ENCODE measurements at places on chromosomes 5 and 9.

- no peak for DNase-seq
Measured at GRCh38 chr9:23754551-23754950, 71.5 kb downstream of the ELAVL2 start.

- DNase-seq, result no peak
Measured at GRCh38 chr5:158373608-158374395, 514.9 kb upstream of the CLINT1 start.

GRCh38 chr5:83568186-83568585 lies 96.6 kb downstream of the VCAN start:
- no peak for DNase-seq

GRCh38 chr5:65191554-65192135 lies 290.1 kb downstream of the ADAMTS6 start:
- no peak for DNase-seq

GRCh38 chr9:5510989-5511388 lies 658 bp downstream of the PDCD1LG2 start:
- DNase-seq, result no peak

GRCh38 chr5:110968246-110969005 lies 103.1 kb upstream of the TSLP start:
- no peak for DNase-seq

GRCh38 chr9:36731068-36731956 lies 158.6 kb downstream of the MELK start:
- DNase-seq, result no peak

GRCh38 chr9:18502546-18502945 lies 28.6 kb downstream of the ADAMTSL1 start:
- no peak for DNase-seq

DNA sequence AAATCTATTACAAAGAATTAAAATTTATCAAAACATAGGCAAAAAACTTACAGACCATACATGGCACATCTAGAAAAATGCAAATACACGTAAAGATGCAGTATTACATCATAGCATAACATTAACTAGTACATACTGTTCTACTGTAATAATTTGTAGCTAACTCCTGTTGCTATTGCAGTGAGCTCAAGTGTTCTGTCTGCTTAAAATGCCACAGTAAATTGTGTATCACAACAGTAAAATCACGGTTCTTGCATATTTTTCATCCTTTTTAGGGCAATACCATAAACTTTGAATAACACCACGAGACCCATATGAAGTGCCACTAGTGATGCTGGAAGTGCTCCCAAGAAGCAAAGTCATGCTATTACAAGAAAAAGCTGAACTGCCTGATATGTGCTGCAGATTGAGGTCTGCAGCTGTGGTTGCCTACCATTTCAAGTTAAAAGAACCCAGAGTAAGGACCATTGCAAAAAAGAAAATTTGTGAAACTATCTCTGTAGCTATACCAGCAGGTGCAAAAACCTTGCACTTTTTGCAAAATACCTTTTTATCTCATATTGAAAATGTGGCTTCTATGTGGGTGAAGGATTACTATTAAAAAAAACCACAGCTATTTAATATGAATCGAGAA lies 14.2 kb downstream of the HOMER1 start:
- DNase-seq, result no peak

GRCh38 chr5:87311405-87312279 lies 44.0 kb downstream of the RASA1 start:
- DNase-seq, result no peak

DNA sequence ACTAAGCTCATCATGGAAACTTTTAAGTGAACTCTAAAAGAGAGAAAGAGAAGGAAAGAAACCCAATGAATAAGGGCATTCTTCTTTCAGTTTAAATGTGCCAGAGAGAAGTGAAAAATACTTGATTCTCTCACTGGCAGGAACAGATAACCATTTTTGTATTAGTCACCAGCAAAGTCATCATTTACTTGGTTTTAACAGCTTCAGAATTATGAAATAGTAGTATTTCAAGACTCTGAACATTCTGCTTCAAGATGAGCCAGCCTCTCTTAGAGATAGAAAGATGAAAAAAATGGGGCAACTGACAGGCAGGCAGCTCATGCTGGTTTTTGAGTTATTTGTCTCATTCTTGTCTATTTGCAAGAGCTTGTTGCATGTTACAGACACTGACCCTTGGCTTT lies 103.5 kb downstream of the GCNT1 start:
- no peak for DNase-seq

DNA sequence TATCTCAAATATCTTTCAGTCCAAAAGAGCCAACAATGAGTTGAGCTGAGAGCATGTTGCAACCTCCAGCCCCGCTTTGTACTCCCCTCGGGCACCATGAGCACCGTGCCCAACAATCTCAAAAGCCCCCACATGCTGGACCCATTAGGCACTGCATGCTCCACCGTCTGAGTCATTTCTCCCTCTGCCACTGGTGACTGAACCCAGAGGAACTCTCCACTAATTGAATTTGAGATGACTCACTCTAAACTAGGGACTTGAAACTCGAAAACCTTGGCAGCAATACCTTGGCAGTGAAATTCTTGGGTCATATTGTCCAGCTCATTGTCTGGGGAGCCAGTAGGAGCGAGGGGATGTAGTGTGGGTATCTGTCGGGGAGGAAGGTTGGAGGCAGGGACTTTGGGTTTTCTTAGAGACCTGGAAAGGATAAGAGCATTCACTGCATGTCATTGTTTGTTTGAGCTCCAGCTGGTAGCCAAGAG lies 49.9 kb upstream of the SLIT3 start:
- DNase-seq, result no peak

- no peak for DNase-seq
Measured at GRCh38 chr5:168914491-168914890, 335.3 kb upstream of the PANK3 start.

DNA sequence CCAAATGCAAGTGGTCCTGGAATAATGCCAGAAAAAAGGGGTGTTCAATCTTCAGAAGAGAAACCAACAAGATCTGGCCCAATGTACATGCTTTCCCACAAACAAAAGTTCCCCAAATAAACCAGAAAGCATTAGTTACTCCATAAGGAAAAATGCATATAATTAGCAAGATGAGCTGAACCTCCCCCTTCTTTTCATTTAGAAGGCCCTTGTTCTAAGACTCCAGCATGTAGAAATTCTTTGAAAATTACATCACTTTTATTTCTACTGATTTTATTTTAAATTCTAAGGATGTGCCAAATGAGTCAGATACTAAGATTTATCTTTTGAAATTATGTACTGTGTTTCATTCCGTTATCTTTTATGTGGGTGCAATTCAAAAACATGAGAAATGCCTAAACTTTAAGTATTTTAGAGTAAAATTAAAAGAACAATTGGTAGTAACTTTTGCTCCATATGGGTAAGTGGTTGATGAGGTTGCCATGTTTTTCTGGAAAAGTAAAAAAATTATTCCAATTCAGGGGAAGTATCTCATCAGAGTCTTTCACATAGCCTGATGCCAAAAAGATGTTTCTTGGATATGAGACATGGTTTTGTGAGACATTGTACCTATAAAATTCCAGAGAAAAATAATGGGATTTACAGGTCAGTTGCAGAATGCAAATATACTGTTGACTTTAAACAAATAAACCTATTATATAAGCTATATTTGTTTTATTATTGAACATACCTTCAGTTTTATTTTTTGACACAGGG lies 106.5 kb upstream of the CCDC112 start:
- DNase-seq, result no peak

- DNase-seq, result no peak
Measured at GRCh38 chr5:61943713-61944112, 362.3 kb upstream of the KIF2A start.

DNA sequence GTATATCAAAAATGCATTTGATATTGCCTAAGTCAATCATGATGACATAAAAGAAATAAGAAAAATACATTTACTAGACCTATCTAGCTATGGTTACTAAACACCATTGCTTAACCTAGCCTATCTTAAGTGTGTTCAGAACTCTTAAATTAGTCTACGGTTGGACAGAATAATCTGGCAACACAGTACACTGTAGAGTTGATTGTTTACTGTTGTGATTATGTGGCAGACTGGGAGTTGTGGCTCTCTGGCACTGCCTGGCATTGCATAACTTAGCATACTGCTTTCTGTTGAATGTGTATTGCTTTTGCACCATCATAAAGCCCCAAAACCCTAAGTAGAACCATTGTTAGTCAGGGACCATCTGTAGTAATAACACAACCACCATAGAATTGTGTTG lies 21.2 kb upstream of the ZFAND5 start:
- DNase-seq, result no peak

DNA sequence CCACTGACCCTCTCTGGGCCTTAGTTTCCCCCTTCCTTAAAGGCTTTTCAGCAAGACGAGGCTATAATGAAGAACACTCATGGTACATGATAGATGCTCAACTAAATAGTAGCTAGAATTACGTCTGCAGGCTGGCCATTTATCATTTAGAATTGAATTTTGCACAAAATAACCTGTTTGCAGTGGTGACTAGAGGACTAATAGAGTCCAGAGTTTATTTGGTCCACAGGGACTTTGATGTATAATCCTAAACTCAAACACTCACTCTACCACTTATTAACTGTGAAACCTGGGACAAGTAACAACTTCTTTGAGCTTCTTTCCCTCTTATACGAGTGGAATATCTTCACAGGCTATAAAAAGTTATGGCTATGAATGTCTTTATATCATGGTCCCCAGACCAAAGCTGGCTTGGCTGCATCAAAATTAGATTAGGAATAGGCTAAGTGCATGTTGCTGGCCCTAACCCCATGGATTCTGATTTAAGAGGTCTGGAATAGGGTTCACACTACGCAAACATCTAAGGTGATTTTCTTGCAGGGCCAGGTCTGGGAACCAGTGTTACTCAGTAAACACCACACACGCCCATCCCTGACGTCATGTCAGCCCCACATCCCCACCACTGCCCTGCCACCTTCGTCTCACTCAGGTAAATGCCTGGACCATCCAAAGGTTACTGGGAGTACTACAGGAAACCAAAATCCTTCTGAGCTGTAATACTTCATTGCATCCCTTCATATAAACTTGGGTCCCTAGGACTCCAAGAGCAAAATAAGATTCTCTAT lies 150.6 kb downstream of the FRMD3 start:
- DNase-seq, result no peak

- DNase-seq, result no peak
Measured at GRCh38 chr9:2439957-2440356, 181.6 kb upstream of the VLDLR start.

DNA sequence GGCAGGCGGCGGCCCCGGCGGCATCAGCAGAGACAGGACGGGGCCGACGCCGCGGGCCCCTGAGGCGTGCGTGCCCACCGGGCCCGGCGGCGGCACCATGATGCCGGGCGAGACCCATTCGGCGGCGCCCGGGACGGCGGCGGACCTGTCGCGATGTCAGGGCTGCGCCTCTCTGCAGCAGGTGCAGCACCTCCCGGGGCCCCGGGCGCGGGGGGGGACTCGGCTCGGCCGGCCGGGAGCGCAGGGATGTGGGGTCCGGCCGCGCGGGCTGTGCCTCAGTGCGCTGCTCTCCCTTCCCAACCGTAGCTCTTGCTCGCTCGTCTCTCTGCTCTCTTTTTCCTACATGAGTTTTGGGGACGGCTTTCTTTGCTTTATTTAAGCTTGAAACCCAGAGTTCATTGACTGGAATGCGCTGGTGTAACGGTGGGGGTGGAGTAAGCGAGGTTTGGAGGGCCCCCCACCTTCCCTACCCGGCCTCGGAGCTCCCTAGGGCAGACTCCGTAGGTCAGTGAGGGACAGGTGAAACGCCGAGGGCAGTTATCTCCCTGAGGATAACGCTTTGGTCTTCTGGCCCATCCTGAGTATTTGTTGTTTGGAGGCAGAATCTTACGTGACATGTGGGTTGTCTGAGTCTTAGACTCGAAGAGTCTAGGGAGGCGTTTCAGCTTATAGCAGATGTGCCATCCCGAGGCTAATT lies 490 bp downstream of the ICE1 start:
- peak; percentile 10 for DNase-seq

GRCh38 chr9:123278361-123278760 lies 10.0 kb upstream of the STRBP start:
- no peak for DNase-seq

DNA sequence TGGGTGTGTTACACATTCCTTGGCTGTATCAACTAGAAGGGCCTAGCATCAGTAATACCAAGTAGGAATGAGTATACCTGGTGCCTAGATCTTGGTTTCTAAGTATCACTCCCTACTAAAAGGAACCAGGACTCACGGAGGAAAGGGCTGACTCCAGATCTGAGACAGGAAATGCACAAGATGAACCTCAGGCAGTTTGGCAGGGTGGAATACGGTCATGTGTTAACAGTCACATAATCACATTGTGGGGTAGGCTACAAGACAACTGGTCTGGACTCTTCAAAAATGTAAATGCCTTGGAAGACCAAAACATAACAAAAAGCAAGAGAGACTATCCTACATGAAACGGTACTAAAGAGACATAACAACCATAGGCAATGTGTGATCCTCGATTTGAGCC lies 158.8 kb downstream of the CRB2 start:
- DNase-seq, result no peak

GRCh38 chr5:4540375-4541173 lies 599.6 kb upstream of the ADAMTS16 start:
- no peak for DNase-seq

DNA sequence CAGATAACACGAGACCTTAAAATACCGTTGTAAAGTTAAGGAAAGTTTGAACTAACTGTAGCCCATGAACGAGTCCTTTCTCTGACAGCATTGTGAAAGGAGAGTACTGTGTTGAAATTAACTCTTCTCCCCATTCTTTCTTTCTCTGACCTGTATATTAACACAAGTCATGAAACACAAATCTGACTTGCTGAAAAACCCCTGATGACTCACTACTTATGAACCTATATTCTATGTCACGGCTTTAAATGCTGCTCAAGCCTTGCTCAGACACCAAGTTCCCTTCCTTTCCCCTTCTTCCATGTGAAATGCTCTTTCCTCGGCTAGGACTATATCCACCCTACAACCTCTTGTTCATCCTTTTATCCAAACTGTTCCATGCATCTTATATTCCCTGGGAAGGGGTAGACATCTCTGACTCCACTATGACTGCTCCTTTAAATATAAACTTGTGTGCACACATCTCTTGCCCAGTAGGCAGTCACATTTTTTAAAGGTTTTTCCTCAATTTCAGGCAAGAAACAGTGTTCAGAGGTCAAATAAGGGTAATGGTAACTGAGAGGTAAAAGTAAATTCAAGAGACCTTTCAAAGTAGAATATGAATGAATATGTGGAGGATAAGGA lies 142.9 kb downstream of the NFIB start:
- DNase-seq, result no peak

DNA sequence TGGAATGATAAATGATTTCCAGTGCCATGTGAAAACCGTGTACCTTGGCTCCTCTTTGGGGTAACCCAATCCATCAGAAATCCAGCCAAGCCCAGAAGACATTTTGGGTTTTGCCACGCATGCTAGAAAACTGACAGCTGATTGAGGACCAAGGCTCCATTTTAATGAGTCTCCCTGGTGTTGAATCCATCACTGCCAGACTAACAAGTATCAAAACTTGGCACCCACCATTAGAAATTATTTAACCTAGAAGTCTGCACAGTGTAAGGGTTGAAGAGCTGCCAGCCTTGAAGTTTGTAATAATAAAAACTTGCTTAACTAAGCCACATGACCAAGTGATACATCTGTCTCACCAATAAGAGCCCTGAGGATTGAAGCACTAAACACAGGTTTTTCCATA lies 369.9 kb downstream of the DNAH5 start:
- DNase-seq, result no peak

- DNase-seq, result no peak
Measured at GRCh38 chr9:68625559-68625958, 79.5 kb upstream of the PIP5K1B start.

- DNase-seq, result peak; percentile 46
Measured at GRCh38 chr9:137582286-137582860, 3.6 kb upstream of the DPH7 start.

- DNase-seq, result no peak
Measured at GRCh38 chr9:106922026-106922425, 59.1 kb downstream of the ZNF462 start.
